ENCODE measurements at places on chromosomes 13 and 19.

DNA sequence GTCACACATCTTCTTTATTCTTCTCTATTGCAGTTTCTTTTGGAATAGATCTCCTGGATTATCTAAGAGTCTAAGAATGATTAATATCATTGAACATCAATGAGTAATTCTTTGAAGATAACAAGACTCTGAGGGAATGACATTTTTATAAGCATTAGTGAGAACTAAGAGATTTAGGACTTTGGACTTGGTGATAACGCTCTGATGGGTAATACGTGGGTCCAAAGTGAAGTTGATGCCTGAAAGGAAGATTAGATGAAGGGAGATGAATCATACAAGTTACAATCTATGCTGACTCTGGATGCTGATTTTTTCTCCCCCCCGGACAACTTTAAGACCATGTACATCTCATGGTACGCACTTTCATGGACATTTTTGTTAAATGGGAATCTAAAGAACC is 364.5 kb downstream of the GPC5 start:
- no peak for DNase-seq

DNA sequence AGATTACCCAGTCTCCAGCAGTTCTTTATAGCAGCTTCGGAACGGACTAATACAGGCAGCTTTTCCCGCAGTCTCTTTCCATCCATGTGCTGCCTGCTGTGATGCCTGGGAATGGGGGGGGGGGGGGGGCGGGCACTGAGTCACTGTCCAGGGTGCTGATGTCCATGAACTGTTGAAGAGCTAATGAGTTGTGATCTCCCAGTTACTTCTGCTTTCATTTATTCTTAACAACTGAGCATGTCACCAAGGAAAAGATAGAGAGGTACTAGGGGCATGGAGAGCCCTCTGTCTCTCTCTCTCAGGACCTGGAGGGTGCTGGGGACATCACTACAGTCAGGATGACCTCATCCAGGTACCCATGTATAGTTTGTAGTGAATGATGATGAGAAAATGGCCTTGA is 20.3 kb upstream of the CEACAM1 start:
- DNase-seq: no peak

- DNase-seq: no peak
These were observed 57.8 kb downstream of the MBNL2 start for GRCh38 chr13:97279913-97280312.

DNA sequence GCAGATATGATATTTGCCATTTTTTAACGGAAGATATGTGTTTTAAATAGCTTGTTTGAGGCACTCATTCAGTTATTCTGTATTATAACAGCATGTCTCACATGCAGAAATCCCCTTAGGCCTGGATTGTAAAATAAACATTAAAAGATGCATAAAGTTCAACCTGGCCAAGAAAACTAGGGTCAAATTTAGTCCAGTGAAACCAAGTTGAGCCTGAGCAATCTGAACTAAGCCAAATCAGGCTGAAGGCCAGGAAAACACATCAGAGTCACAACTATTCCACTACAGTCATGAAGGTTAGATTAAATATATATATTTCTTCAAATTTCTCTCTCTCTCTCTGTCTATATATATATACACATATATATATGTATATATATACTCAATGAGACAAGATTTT is 504.8 kb downstream of the SLITRK1 start:
- no peak for DNase-seq

DNA sequence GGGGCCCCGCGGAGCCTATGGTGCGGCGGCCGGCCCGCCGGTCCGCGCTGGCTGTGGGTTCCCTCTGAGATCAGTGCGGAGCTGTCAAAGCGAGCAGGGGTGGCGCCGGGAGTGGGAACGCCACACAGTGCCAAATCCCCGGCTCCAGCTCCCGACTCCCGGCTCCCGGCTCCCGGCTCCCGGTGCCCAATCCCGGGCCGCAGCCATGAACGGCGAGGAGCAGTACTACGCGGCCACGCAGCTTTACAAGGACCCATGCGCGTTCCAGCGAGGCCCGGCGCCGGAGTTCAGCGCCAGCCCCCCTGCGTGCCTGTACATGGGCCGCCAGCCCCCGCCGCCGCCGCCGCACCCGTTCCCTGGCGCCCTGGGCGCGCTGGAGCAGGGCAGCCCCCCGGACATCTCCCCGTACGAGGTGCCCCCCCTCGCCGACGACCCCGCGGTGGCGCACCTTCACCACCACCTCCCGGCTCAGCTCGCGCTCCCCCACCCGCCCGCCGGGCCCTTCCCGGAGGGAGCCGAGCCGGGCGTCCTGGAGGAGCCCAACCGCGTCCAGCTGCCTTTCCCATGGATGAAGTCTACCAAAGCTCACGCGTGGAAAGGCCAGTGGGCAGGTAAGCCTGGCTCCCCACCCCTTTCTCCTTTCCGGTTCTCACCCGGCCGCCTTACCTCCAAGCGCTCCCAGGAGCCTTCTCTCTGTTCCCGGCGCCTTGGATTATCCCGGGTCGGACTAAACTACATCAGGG is at the start of gene PDX1:
Gene PDX1, plus strand, starts transcription at position 67 of the 743 bp plus-strand sequence. Its CDS starts 139 bp downstream, at position 206.
- DNase-seq: no peak

GRCh38 chr19:35756377-35757230 is at the start of gene HSPB6:
HSPB6 (minus strand) TSS chr19:35757029; CDS start chr19:35757008, 21 bp downstream.
- DNase-seq: no peak

DNA sequence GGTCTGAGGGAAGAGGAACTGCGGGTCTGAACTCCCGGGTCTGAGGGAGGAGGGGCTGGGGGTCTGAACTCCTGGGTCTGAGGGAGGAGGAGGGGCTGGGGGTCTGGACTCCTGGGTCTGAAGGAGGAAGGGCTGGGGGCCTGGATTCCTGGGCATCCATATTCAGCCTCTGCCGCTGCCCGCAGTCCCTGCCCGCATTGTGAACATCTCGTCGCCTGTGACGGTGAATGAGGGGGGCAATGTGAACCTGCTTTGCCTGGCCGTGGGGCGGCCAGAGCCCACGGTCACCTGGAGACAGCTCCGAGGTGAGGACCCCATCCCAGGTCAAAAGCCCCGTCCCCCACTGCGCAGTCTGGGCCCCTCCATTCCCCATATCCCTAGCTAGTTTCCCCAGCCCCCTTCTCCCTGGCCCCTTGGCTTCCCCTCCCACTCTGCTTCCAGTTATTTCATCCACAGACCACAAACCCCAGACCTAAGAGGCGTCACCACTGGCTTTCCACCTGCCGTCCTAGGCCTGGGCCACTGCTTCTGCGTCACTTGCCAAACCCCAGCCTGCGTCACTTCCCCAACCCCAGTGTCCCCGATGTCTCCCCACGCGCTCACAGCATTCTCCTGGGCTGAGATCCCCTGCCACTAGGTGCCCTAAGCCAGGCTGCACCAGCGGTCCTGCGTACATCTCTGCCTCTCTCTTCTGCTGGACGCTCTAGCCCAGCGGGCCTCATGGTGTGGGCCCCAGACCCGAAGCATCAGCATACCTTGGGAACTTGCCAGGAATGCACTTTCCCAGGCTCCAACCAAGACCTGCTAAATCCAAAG is 13.9 kb downstream of the IGLON5 start:
- no peak for DNase-seq

- no peak for DNase-seq
These were observed 27.4 kb downstream of the EFNA2 start for GRCh38 chr19:1312767-1313694.

DNA sequence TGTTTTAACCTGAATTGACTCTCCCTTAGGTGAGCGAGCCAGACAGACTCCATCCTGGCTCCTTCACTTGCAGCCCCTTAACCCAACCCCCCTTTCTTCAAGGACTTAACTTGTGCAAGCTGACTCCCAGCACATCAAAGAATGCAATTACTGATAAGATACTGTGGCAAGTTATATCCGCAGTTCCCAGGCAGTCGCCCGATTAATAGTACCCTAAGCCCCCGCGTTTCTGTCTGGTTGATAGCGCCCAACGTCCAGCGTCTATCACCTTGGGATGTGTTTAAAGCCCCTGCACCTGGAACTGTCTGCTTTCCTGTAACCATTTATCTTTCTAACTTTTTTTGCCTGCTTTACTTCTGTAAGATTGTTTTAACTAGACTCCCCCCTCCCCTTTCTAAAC is 6.2 kb downstream of the HSD17B14 start:
- no peak for DNase-seq

- no peak for DNase-seq
These were observed 410.0 kb downstream of the FGF9 start for GRCh38 chr13:22080832-22081231.

GRCh38 chr19:35828692-35829301 is 16.2 kb upstream of the PRODH2 start:
- DNase-seq: peak; percentile 27

- DNase-seq: no peak
These were observed 14.6 kb downstream of the FRY start for GRCh38 chr13:32045982-32046785.

GRCh38 chr19:34217952-34218817 is 36.2 kb upstream of the GARRE1 start:
- DNase-seq: peak; percentile 30

DNA sequence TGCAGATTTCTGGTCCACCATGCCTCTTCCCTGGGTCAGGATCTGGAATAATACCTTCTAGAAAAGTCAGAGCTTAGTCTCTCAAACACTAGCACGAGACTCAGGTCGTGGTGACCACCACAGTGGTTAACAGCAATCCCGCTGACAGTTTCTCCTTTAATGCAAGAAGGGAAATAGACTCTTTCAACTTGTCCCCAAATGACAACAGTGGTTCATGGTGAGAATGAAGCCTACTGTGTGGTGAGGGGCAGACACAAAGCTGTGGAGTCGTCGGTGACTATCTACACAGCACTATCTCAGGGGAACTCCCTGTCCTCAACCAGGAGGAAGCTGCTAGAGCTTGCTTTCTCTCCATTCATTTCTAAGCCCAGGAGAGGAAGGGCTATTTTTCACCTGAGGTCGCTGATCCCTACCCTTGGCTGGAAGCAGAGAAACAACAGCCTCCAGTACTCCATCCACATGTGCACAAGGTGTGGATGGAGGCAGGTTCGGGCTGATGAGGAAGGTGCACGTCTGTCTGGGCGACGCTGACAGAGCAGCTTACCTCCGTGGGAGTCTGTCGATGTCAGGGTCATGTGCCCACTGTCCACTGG is 72.4 kb downstream of the STK24 start:
- no peak for DNase-seq

GRCh38 chr19:35206379-35206778 is 22.2 kb downstream of the FAM187B start:
- DNase-seq: no peak

GRCh38 chr19:49338023-49338677 is 2.9 kb downstream of the CD37 start:
- DNase-seq: no peak

DNA sequence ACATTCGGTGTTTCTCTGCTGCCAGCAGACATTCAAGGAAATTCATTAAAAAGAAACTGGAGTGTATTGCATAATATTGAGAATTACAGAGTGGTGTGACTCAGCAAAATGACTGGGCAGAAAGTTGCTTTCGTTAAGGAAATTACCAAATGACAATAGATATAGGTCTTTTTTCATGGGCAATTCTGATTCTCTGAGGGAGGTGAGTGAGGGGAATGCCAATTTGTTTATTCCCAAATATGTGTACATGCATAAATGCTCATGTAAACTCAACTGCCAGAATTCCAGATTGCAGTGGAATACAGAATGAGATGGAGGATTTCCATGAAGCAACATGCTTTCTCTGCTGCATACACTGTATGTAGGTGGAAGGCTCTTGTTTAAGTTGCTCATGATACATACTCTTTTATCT is 1730.1 kb downstream of the SLITRK5 start:
- DNase-seq: no peak

DNA sequence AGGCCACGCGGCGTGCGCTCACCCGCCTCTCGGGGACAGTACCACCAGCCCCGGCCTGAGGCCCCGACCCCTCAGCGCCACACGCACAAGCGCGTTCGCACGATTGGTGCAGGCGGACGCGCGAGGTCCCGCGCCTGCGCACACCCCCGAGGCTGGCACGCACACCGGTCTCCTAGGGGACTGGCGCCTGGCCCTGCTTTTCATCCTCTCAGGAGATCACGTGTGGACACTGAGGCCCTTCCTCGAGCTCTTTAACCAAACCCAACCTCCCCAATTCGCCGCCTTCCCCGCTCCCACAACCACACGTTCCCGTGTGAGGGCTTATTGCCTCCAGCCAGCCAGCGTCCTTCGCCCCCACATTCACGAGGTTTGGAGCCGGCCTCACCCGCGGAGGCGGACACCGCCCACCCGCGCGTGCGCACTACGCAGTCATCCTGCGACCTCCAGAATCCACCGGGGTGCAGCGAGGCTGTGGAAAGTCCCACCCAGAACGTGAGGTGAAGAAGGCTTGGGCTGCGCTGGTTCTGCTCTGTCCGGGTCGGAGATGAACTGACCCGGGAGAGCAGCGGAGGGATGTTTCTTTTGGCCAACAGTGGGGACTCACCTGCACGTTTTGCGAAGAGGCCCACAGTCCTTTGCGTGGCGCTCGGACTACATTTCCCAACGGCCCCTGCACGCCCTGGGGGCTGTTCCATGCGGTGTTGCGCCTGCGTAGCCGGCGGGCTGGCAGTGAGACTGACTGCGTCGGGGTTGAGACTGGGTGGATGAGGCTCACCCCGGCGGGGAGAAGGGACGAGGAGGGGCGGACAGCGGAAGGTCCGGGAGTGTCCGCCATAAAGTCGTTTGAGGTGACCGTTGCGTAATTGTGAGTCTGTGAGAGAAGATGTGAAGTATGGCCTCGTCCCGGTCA is 539 bp upstream of the ZNF667 start:
- no peak for DNase-seq

GRCh38 chr13:46088821-46089562 is 15.8 kb downstream of the CPB2 start:
- no peak for DNase-seq

GRCh38 chr19:44745341-44745831 is 3.1 kb upstream of the BCL3 start:
- DNase-seq: no peak

DNA sequence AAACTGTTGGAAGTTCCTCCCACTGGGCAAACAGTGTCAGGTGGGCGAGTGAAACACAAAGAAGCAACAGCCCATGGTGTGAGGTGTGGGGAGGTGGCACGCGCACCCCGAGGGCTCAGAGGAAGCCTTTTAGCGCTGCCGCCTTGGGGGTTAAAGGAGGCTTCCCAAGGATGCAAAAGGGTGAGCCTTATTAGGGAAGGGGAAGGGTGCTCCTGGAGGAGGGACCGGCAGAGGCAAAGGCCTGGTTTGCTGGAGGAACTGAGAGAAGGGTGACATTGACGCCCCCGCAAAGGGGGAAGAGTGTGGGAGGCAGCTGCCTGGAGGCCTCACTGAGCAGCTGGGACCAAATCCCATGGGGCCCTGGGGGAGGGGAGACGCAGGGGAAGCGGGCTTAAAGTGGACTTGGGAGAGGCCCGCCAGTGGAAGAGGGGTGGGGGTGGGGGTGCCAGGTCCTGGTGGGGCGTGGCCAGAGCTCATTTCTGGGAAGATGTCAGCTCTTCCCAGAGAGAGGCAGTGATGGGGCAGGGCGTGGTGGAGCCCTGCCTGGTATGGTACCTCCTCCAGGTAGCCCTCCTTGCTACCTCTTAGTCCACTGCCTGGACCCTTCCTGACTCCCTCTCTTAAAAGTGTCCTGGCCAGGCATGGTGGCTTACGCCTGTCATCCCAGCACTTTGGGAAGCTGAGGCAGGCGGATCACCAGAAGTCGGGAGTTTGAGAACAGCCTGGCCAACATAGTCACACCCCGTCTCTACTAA is 12.0 kb upstream of the FCHO1 start:
- DNase-seq: no peak

GRCh38 chr19:52590728-52591127 is 20.6 kb downstream of the ZNF701 start:
- no peak for DNase-seq

GRCh38 chr13:103876571-103876970 is 810.4 kb upstream of the SLC10A2 start:
- DNase-seq: no peak

Data from stimulated activated CD4-positive, alpha-beta T cell treated with anti-CD3 and anti-CD28 coated beads, Interleukin-15, amount 100 ng/mL, for 1 hour (primary cell).